ENCODE measurements at places on chromosomes 4 and X.

DNA sequence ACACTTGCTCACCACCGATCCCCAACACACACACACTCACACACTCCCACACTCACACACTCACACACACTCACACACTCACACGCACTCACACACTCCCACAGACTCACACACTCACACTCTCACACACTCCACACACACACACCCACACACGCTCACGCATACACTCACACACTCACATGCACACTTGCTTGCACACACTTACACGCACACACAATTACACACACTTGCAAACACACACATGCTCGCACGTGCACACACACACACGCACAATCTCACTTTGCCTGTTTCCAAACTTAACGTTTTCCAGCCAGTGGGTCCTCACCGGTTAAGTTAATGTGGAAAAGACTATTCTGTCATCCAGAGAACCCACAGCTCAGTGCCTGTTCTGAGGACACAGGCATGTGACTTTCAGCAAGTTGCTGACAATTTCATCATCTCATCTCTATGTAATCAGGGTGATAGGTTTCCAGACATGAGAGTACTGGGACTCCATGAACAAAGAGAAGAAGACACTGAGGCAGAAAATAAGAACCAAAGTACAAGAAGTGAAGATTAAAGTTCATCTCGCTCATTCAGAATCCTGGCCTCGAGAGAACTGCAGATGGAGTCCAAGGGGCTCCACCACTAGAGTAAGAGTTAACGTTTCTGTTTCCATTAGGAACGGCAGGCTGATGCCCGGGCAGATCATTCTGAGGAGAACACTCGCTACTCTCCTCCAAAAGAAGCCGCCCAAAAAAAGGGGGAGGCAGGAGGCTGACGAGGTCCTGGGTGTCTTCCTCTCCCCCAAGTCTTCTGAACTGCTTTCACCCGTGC, 153.2 kb upstream of the FRG1 start:
- no peak for DNase-seq

DNA sequence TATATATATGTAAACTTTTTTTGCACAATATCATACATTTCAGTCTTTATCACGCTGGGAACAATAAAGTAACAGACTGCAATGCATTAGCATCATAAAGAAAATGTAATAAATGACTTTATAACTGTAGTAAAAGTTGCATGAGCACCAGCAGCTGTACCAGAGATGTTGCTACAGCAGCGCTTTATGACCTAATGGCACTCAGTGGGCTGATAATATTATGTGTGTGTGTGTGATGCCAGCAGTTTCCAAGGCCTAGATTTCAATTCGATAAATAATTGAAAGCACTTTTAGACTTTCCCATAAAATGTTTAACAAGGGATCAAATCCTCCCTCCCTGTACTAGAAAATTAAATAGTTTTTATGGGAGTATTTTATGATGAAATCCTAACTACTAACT, 367.6 kb upstream of the AGA start:
- no peak for DNase-seq

- no peak for DNase-seq
These were observed 50.8 kb downstream of the GRIA2 start for GRCh38 chr4:157271166-157271869.

DNA sequence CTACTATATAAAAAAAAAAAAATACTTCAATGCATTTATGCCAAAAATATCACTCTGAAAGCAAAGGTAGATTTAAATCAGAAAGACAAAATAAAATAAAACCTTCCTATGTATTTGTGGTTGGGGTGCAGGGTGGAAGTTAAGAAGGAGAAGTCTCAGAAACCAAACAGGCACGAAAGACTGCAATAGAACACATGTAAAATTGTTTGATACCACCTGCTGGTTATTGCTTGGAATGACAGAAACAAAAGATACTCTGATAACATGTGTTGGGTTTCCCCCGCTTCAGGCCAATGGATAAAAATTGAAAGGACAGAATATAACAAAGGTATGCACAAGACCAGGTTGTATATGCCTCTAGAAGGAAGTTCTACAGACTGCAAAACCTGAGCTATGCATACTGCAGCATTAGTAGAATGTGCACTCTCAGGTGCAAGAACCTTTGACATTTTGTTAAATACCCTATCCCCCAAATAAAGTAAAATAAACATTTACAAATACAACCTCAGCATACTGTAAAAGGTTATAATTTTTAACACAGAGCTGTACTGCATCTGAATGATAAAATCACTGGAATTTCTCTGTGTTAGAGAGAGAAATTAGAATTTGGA, 118.8 kb downstream of the GABRA2 start:
- DNase-seq: no peak

DNA sequence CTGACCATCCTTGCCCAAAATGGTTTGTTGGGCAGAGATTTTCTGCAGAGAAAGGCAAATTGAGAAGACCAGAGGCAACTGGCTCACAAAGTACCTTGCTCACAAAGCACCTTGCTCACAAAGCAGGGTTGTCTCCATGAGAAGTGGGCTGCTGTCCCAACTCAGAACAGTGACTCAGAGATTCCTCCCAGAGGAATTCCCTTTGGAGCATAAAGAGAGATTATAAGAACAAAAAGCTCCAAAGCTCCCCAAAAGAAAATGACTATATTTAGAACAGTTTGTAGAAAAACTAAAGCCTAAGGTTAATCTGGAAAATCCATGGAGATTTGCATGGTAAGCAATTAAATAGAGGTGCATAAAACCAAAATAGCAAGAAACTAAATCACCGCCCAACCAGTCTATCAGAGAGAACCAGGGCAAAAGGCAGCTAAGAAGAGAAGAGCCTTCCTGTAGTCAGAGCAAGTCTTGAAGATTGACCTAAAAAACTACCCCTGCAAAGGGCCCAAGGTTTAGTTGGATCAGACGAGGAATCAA, 731.4 kb downstream of the FAT4 start:
- no peak for DNase-seq

Data from HCT116 (cell line).